ENCODE measurements at places on chromosomes 6 and 20.
A peak's percentile ranks its signal among the peaks of the same experiment; 100 is the strongest.

DNA sequence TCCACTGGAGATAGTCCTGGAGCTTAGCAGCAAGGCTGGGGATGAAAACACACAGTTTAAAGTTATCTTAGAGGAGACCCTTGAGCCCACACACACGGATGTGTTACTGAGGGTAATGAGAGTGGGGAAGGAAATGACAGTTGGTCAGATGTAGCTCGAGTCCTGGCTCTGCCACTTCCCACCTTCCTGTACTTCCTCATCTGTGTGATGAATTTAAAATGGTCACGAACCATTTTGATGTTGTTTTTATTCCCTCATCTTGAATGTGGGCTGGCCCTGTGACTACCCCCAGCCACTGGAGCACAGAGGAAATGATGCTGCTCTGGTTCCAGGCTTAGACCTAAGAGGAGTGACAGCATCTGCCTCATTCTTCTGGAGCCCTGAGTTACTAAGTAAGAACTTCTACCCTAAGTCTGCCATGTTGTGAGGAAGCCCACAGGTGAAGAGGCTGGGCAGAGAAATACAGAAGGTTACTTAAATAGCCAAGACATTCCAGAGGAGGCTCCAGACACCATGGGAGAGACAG lies 141.2 kb downstream of the NRN1 start:
- DNase-seq: no peak

- no peak for DNase-seq
Measured at GRCh38 chr6:114007516-114007915, 36.6 kb upstream of the HDAC2 start.

- DNase-seq: peak; percentile 87
Measured at GRCh38 chr6:121435444-121436069, at the start of gene GJA1. Gene GJA1 (plus strand): TSS chr6:121435646. CDS start chr6:121446848, 11,202 bp downstream.

- no peak for DNase-seq
Measured at GRCh38 chr6:146460941-146461340, 82.7 kb upstream of the RAB32 start.

DNA sequence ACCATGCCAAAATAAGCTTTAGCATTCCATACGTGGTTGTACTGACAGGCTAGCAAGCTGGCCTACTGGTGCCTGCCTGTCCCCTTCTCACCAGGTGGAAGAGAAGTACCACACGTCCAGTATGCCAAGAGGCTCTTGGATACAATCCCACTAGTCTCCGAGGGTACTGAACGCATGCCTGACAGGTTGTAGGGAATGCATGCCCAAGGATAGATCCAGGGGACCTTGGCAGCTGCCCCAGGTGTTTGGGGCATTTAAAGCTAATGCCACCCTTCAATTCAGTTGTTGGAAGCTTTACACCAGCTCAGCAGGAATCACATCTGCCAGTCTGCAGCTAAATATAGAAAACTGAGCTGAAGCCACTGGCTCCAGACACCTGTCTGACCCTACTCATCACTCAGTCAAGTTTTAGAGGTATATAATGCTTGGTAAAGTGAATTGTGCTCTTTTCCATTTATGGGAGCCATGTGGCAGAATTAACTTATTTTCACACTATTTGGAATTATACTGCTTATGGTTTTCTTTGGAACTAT lies 4.9 kb downstream of the TUBB2B start:
- no peak for DNase-seq

DNA sequence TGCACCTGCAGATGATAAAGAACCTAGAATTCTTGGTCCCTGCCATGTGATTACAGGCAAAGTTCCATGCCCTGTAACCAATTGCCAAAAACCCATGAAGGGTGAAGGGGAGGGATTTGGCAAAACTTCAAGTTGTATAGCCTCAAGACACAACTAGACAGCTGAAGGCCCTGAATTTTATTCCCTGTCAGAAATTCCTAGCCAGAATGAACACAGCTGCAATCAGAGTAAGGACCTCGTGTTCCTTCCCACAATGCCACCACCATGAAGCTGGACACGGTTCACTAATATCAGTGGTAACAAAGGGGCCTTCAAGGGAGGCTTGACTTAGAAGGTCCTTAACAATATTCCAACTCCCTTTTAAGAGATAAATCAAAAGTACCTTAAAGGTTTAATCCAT lies 22.5 kb upstream of the IRAK1BP1 start:
- no peak for DNase-seq

DNA sequence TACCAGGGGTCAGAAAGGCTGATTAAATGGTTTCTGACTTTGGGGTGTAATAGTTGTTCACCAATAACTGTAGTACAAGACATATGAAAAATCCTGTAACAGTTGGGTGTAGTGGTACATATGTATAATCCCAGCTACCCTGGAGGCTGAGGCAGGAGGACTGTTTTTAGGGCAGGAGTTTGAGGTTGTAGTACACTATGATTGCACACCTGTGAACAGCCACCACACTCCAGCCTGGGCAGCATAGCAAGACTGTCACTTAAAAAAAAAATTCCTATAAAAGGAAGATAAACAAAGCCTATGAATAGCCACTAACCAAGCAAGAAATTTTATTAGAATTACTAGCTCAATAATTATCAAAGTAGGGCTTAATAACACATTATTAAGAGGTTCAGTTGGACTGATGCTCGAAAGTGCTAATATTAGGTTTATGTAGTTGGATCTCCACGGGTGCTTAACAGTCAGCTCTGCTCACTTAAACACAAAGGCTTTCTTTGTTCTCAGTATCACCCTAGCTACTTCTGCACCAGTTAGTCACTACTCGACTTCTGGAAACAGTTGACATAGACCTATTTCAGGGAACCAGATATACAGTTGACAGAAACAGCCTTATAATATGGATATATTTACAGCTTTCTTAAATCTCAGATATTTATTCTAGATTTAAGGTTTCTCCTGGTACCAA lies 113.0 kb downstream of the MTFR2 start:
- DNase-seq: peak; percentile 39

GRCh38 chr6:85388531-85388930 lies 61.4 kb upstream of the NT5E start:
- DNase-seq: no peak

GRCh38 chr20:36604952-36605398 lies 604 bp upstream of the RAB5IF start:
- DNase-seq: no peak

DNA sequence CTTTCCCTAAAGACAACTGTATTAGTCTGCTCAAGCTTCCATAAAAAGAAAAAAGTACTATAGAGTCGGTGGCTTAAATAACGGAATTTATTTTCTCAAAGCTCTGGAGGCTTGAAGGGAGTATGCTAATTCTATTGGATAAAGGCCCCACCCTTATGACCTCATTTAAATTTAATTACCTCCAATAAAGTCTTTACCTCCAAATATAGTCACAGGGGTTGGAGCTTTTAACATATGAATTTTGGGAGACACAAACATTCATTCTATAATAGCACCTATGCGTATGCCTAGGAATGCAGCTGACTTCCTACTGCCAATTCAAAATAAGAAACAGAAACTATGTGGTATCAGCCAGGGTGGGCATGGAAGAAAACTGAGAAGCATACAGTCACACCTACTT lies 25.4 kb downstream of the KIAA0319 start:
- no peak for DNase-seq
